ENCODE measurements at places on chromosomes 13 and 19. TPM values are rescaled to one million over a fixed set of nuclear protein-coding genes. Genes with fewer than 3 reads are reported as not detected.
A peak's percentile ranks its signal among the peaks of the same experiment; 100 is the strongest.

GRCh38 chr19:10226376-10227025, 4.6 kb downstream of the S1PR2 start:
- DNase-seq: peak; percentile 72

DNA sequence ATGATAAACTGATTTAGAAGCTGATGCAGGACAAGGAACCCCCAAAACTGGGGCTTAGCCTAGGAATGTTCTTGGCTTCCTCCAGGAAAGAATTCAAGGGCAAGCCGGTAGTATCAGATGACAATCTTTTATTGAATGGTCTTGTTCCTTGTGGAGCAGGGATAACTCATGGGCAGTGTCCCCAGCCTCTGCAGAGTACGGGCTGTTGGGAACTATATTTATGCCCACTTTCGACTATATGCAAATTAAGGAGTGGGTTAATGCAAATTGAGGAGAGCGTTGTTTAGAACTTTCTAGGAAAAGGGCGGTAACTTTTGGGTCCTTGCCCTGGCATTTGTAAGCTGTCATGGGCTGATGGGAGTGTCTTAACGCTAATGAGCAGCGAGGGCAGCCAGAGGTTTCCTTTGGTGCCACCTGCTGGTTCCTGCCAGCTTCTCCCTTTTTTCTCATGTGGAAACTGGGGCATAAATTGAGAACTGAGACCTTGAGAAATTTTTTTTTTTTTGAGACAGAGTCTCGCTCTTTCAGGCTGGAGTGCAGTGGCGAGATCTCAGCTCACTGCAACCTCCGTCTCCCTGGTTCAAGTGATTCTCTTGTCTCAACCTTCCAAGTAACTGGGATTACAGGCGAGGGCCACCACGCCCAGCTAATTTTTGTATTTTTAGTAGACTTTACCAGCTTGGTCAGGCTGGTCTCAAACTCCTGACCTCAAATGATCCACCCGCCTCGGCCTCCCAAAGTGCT, 79.4 kb upstream of the ABCC4 start:
- peak; percentile 30 for DNase-seq

GRCh38 chr13:60395971-60396782, 843 bp upstream of the TDRD3 start:
- DNase-seq: peak; percentile 76

- DNase-seq: no peak
These were observed 372.0 kb downstream of the EFNB2 start for GRCh38 chr13:106163426-106163825.

DNA sequence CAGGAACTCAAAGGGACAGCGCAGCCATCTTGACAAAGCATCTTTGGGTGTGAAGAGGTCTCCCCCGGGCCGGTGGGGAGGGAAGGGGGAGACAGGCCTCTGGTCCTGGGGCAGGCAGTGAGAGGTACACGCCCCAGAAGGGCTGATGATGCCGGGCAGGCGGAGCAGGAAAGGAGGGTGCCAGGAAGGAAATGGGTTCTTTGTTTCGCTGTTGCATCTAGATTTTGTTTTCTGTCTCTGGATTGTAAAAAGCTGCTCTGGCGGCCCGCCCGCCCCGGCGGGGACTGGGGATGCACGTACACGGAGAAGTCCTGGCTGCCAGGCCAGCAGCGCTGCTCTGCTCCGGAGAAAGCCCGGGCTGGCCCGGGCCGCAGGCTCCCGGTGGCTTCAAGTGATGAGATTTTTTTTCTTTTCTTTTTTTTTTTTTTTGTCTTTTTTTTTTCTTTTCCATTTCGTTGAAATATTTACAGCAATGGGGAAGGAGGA, 13.2 kb upstream of the ASF1B start:
- DNase-seq: peak; percentile 59

DNA sequence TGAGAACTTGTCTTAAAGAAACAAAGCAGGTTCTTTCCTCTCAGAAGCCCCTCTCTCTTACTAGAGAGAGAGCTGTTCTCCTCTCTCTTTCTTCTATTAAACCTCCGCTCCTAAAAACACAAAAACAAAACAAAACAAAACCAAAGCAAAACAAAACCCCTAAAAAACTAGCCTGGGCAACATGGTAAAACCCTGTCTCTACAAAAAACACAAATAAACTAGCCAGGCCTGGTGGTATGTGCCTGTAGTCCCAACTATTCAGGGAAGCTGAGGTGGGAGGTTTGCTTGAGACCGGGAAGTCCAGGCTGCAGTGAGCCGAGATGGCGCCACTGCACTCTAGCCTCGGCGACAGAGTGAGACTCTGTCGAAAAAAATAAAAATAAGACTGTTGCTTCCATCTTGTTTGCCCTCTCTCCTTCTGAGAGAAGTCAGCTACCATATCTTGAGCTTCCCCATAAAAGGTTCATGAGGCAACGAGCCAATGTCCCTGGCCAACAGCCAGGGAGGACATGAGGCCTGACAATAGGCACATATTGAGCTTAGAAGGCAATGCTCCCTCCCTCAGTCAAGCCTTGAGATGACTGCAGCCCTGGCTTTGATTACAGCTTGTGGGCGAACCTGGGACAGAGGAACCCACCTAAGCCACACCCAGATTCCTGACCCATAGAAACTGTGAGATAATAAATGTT, 17.5 kb upstream of the FLT3 start:
- DNase-seq: no peak

GRCh38 chr19:35642798-35643254, 1.3 kb downstream of the ETV2 start:
- no peak for DNase-seq

- no peak for DNase-seq
These were observed 1.2 kb downstream of the SPART start for GRCh38 chr13:36344886-36345437.

GRCh38 chr19:15404097-15404779, 14.6 kb downstream of the AKAP8L start:
- no peak for DNase-seq

- no peak for DNase-seq
These were observed 8.8 kb downstream of the GIPR start for GRCh38 chr19:45676851-45677263.

DNA sequence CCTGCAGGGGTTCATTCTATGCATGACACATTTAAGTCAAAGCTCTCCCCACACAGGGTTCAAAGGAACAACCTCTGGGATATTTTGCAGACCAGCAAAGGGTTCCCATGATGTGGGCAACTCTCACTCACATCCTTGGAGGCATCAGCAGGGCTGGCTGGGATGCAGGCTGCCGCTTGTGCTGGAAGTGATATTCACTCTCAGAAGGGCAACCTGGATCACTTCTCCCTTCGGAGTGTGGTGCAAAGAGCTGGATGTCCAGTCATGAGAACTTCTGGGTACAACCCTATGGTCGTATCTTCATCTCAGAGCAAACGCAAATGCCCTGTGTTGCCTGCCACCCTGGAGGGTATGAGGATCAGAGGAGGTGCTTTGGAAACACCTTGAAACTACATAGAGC, 98.6 kb downstream of the ZDHHC20 start:
- no peak for DNase-seq

DNA sequence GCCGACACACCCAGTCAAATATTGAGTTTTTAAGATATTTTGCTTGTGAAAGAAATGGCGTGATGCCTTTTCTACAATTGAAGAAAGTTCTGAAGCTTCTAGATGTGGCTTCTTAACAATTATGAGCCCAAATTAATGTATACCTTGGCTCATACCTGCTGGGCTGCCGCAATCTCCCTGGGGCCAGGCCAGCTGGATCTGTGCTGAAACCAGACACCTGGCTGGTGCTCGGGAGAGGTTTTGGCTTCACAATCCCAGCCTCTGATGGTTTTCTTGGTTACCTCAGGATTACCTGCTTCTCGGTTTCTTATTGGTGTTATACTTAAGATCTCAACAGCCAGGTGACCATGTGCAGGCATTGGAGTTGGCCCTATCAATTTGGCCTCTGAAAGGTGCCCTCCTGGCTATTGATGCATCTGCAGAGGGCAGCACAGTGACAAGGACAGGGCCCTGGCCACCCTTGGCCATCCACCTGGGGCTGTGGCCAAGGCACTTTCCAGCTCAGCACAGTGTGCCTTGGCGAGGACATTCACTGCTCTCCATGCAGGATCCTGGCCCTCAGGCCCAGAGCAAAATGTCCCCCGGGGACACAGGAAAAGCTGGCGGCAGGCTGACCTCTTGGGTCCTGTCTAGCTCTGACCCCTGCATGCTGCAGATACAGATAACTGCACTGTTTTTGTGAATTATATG, 305.0 kb downstream of the ZNF536 start:
- no peak for DNase-seq

DNA sequence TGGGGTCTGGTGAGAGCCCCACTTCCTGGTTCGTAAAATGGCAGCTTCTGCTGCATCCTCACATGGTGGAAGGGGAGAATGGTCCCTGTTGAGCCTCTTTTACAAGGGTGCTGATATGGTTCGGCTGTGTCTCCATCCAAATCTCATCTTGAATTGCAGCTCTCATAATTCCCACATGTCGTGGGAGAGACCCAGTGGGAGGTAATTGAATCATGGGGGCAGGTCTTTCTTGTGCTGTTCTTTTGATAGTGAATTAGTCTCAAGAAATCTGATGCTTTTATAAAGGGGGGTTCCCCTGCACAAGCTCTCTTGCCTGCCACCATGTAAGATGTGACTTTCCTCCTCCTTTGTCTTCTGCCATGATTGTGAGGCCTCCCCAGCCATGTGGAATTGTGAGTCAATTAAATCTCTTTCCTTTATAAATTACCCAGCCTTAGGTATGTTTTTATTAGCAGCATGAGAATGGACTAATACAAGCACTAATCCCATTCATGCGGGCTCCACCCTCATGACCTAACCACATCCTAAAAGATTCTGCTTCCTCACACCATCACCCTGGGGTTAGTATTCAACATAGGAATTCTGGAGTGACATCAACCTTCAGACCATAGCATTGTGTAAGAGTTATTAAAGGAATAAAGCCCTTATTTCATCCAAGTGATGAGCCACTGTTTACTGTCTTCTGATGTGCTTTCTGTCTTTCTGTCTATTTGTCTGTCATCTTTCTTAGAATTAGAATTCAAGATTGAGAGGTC, 159.0 kb upstream of the IRS2 start:
- DNase-seq: no peak

- no peak for DNase-seq
These were observed 446.6 kb downstream of the KLF5 start for GRCh38 chr13:73505376-73505890.

DNA sequence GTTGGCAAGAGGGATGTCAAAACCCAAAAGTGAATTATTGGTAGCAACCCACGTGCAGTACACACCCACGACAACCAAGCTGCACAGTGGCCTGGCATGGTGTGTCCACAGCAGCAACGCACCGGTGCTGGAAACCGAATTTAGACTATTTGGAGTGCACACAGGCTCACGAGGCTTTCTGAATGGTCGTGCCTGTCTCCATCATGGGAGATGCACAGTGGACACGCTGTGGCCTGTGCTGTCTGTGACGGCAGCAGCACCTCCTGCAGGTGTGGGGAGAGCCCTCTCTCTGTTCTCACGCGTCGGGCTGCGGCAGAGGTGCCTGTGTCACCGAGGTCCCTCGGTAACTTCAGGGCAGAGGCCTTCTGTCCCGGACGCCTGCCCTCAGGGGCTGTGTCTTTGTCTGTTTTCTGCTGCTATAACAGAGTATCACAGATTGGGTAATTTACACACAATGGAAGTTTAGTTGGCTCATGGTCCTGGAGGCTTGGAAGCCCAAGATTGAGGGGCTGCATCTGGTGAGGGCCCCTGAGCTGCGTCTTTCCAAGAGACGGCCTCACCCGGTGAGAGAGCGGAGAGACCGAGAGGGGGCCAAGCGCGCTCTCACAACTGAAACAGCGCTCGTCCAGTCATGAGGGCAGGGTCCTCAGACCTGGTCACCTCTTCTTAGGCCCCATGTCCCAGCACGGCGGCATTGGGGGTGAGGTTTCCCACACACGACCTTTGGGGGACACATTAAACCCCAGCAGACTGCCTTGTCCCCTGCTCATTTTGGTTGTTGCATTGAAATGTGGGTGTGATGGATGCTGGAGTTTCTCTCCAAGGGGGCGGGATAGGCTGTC, 9.1 kb upstream of the MCF2L start:
- DNase-seq: no peak

- no peak for DNase-seq
These were observed 18.5 kb downstream of the RNASEH2B start for GRCh38 chr13:50928102-50928501.

- DNase-seq: no peak
These were observed 2455.2 kb downstream of the PCDH9 start for GRCh38 chr13:64774915-64775314.

DNA sequence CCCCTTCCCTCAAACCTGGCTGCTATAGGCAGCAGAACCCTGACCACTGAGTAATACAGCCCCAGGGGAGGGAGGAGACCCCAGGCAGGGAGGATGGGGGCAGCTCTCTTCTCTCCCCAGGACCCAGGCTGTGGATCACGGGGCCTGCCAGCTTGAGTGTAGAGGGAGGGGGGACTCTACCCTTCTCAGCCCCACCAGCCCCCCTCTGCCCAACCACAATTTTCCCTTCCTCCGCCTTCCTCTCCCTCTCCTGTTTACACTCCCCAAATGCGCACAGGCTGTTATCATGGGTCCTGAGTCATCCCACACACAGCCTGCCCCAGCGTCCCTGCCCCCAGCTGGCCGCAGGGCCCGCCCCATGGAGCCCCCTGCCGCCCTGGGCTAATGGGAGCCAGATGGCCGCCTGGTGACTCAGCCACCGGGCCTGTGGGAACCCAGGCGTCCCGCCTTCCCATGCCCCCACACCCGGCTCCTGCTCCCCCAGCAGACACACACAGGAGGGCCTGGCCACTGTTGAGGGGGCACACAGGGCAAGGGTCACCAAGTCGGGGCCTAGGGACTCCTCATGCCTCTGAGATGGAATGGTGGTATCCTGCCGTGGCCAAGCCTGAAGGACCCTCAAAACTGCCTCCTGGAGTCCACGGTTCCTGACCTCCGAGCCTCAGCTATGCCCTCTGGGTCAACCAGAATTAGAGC, 13.6 kb downstream of the CCDC97 start:
- DNase-seq: peak; percentile 65

- DNase-seq: no peak
These were observed 18.8 kb downstream of the CYTH2 start for GRCh38 chr19:48487948-48488347.

DNA sequence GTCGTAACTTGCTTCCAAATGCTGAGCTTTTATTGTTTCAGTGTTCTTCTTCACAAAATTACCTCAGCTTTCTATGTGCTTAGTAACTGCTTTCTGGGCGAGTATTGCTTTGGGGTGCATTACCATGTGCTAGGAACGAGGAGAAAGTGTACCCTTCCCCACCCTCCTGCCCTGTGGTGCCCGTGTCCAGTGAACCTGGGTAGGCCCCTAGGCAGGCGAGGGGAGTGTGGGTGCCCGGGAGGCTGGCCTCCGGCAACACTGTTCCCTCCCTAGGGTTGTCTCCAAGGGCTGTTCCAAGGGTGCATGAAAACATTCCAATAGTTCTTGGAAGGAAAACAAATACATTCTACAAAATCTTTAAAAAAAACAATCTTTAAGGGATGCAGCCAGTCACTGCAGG, 216.5 kb upstream of the SOX1 start:
- no peak for DNase-seq

- DNase-seq: no peak
These were observed 548.2 kb downstream of the GPC5 start for GRCh38 chr13:91946498-91947070.

The GPR18 gene
- total RNA-seq: not detected

The CDC16 gene
- total RNA-seq: 76.5 TPM

The FCGBP gene
- total RNA-seq: 17.4 TPM

The CPAMD8 gene
- total RNA-seq: 9.8 TPM

The CADM4 gene
- total RNA-seq: 108 TPM

The PLK5 gene
- 1.8 TPM for total RNA-seq

The SYNE4 gene
- total RNA-seq: 0.21 TPM

The PSG3 gene
- total RNA-seq: not detected

The SLC10A2 gene
- not detected for total RNA-seq

All from tibial nerve (tissue), 4 donors.